ENCODE measurements at places on chromosomes 6 and 20. TPM values are rescaled to one million over a fixed set of nuclear protein-coding genes. Genes with fewer than 3 reads are reported as not detected.
A peak's percentile ranks its signal among the peaks of the same experiment; 100 is the strongest.

- DNase-seq: no peak
Measured at GRCh38 chr6:96917098-96917497, 7.4 kb upstream of the KLHL32 start.

- no peak for DNase-seq
Measured at GRCh38 chr6:154241581-154241980, 115.0 kb downstream of the IPCEF1 start.

GRCh38 chr20:24954566-24954965 lies 5.5 kb downstream of the CST7 start:
- no peak for DNase-seq

GRCh38 chr20:23350904-23351838 lies 580 bp downstream of the NXT1 start:
- DNase-seq: peak; percentile 70

DNA sequence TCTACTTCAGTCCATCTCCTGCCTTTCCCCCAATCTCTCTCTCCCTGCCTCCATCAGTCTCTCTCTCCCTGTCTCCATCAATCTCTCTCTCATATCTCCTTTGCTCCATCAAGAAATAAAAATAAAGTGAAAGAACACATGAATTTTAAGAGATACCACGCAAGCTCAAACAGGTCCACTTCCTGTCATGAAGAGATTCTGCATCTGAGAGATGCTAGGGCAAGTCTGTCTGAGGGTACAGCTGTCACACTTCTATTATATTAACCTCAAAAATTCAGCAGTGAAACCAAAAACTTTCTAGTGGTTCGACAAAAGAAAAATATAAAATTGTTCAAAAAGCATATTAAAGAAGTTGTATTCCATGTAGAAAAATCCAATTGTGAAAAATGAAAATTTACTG lies 296.8 kb upstream of the RSPO3 start:
- no peak for DNase-seq

DNA sequence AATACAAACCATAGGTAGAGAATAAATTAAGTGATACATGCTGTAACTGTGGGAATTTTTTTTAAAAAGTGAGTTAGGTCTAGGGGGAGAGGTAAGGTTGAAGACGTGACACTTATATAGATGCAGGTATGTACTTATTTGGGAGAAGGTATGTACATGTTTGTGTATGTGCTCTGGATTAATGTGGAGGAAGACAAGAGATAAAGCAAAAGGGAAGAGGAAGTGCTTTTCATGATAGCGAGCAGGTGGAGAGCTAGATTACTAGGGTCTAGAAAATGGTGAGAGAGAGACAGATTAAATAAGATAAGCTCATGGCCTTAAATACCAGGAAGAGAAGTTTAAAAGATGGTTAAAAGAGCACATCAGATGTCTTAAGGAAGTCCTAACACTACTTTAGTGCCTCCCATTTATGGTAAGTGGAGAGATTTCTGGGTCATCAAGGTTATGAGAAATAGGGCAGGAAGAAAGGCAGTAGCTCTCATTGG lies 92.5 kb downstream of the MAN1A1 start:
- DNase-seq: no peak

- no peak for DNase-seq
Measured at GRCh38 chr6:22888163-22888752, 318.9 kb downstream of the HDGFL1 start.

DNA sequence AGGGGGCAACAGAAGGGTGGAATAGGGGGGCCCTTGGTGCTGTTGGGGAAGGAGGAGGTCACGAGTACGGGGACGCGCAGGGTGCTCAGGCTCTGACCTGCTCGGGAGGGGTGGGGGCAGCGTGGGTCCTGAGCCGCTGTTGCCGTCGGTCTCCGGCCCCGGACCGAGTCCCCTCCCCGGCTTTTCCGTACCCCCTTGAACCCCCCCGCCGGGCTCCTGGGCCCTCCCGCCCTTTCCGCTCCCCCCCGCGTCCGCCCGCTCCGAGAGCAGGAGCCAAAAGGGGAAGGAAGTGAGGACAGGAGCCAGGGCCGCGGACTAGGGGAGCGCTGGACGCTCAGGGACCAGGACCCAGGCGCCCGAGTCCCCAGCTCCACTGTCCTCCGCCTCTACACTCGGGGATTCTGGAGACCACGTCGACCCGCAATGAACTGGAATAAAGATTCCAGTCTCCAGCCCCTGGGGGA lies at the start of gene RGL2:
Gene RGL2, minus strand, starts transcription at position 170 of the 464 bp plus-strand sequence. CDS start 332 bp downstream, outside the sequence.
- peak; percentile 82 for DNase-seq

DNA sequence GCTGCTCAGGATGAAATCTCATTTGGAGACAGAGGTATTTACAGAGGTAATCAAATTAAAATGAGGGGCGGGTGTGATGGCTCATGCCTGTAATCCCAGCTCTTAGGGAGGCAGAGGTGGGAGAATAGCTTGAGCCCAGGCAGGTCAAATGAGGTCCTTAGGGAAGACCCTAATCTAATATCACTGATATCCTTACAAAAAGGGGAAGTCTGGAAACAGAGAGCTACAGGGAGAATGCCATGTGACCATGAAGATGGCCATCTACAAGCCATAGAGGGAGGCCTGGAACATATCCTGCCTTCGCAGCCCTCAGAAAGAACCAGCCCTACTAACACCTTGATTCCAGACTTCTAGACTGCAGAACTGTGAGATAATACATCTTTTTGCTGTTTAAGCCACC lies 8.3 kb downstream of the MTCL3 start:
- DNase-seq: no peak

GRCh38 chr6:138229072-138229471 lies 10.8 kb upstream of the PBOV1 start:
- DNase-seq: no peak

DNA sequence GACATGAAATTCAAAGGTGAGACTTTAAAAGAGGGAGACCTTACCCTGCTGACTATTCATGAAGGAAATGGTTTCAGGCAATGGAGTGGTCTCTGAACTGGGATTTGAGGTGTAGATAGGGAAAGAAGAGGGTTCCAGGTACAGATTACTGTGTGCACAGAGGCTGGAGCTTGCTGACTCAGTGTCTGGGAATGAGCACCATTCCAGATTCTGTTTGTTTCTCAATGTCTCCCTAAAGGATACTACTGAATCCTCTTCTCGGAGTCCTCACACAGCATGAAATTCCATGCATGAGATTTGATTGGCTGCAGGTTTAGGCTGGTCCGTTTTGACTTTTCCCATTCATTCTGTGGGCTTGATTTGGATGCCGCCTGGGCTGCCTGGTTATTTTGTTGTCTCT lies 49.0 kb downstream of the PPP1R14C start:
- no peak for DNase-seq

DNA sequence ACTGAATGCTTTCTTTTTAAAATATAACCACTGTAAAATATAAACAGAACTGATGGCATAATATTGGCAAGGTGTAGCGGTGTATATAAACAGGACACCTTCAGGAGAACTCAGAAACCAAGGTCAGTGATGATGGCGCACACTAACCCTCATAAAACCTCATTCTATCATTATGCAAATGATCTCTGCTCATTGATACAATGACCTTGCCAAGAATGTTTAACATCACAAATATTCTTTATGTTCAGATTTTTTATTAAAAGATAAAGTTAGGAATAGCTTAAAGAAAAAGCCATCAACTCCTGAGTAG lies 48.6 kb upstream of the DST start:
- peak; percentile 44 for DNase-seq

DNA sequence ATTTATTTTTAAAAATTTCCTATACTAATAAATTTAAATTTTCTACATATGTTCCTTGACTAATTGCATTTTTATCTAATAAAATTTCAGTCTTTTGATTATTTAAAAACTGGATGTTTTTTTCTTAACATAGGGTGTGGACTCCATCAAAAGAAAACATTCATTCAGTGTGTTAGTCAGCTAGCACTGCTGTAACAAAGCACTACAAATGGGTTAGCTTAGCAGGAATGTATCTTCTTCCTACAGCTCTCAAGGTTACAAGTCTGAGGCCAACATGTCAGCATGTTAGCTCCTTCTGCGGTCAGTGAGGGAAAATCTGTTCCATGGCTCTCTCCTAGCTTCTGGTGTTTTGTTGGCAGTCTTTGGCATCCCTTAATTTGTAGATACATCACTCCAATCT lies 32.5 kb downstream of the FRK start:
- DNase-seq: no peak

DNA sequence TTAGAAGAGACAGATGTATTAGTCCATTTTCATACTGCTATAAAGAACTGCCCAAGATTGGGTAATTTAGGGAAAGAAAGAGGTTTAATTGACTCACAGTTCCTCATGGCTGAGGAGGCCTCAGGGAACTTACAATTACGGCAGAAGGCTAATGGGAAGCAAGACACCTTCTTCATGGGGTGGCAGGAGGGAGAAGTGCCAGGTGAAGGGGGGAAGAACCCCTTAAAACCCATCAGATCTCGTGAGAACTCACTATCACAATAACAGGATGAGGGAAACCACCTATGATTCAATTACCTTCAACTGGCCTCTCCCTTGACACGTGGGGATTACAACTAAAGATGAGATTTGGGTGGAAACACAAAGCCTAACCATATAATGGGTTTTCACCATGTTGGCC lies 28.9 kb upstream of the PNRC1 start:
- no peak for DNase-seq

DNA sequence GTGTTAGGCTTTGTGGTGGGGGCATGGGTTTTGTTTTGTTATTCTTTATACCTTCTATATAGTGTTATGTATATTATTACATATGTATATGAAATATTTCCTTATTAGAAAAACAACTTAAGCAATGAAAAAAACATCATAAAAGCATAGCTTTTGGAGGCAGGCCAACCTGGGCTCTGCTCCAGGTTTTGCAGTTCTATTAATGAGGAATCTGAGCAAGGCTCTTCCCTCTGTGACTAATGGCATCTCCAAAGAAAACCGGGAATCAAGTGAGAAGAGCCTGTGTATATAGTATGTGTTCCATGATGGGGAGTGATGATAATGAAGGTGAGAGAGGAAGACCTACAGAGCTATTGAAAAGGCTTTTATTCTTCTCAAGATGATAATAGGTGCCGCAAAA lies 291.1 kb downstream of the CLIC5 start:
- no peak for DNase-seq

GRCh38 chr6:4895971-4896370 lies 107.9 kb downstream of the RPP40 start:
- DNase-seq: no peak

DNA sequence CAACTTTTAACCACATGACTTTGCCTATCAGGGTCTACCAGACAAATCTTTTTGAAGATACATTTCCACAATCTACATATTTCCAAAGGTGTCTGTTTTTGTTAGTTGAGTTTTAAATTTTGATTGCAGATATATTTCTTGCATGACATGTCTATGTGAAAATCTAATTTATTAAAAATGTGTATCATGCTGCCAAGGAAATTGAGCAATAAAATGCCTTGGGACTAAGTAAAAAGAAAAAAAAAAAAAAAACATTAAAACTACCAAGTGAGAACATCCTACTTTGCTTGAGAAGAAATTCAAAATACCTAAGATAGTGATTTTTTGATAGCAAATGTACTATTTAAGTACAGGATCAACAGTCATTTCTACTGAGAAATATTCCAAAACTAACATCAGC lies 17.7 kb downstream of the SLC17A5 start:
- DNase-seq: no peak

- DNase-seq: no peak
Measured at GRCh38 chr6:86848986-86849385, 88.3 kb upstream of the HTR1E start.

GRCh38 chr20:63641792-63642523 lies 11.3 kb downstream of the STMN3 start:
- DNase-seq: peak; percentile 94

GRCh38 chr6:14448246-14448645 lies 330.7 kb downstream of the CD83 start:
- no peak for DNase-seq

DNA sequence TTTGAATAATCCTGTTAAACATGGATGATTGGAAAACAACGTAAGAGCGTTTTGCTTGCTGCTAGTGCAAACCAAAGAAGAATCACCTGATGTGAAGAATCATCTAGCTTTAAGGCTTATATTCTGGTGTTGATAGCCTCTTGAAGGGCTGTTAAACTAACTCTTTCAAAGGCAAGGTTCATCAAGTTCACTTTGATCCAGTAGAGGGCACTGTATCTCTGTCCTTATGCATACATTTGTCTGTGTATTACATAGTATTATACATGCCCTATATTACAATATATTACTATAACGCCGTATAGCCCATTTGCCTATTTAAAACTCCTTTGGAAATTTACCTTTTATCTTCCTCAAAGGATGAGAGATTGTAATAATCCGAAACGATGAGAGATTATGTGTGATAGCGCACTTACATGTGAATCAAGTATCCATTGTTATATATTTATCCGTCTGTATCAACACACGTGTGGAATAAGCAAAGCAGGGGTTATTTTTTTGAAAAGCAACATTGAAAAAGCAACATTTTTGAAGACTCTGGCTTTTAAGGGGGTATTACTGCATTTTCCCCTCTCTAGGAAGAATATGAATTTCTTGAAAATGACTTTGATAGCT lies 50.8 kb upstream of the NRN1 start:
- no peak for DNase-seq

DNA sequence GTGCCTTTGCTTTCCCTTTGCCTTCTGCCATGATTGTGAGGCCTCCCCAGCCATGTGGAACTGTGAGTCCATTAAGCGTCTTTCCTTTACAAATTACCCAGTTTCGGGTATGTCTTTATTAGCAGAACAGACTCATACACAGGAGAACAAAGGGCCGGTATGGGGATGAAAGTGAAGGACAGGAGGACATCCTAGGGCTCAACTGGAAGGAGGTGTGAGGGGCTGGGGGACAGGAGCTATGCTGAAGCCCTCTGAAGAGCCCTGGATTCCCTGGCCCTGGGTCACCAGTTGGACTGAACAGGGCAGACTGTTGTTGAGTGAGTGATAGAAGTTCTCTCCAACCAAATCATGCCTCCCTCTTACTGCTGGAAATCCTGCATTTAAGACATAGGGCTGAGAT lies 105.8 kb downstream of the SCML4 start:
- no peak for DNase-seq

DNA sequence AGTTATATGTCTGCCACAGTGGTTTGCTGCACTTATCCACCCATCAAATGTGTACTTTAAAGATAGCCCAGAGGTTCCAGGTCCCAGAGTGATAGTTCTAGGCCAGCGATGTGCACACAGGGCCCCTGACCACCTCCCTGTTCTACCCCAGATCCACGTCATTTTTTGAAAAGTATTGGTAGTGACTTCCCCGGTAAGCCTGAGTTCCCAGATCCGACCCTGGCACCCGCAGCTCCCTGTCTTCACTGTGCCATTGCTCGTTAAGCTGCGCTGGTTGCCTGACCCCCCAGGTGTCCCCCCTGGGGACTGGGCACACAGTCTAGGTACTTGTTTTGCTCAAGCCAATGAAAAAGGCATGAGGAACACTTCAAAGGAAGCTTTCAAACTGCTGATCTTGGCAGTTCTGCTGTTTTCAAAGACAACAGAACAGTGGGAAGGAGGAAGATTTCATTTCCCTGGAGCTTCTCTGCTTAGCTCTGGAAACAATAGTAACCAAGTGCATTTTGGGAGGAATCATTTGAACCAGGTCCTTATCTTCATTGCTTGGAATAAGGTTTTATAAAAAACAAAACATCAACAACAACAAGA lies 116.3 kb upstream of the TAB2 start:
- DNase-seq: no peak

GRCh38 chr6:105202486-105202885 lies 22.7 kb upstream of the POPDC3 start:
- DNase-seq: no peak

- no peak for DNase-seq
Measured at GRCh38 chr20:50320005-50320900, 129.6 kb downstream of the CEBPB start.

The TAAR5 gene
- not detected for total RNA-seq

The EDN3 gene
- total RNA-seq: 11.7 TPM

The ACOT13 gene
- total RNA-seq: 63.6 TPM

The EMILIN3 gene
- 0.20 TPM for total RNA-seq

The OXT gene
- not detected for total RNA-seq

The DEFB124 gene
- not detected for total RNA-seq

The ANKRD66 gene
- not detected for total RNA-seq

The SRMS gene
- 0.49 TPM for total RNA-seq

The SLC16A10 gene
- 6.0 TPM for total RNA-seq

Data from colonic mucosa (tissue), 4 donors.